ENCODE measurements at places on chromosomes 5 and 9. TPM values are rescaled to one million over a fixed set of nuclear protein-coding genes. Genes with fewer than 3 reads are reported as not detected.

DNA sequence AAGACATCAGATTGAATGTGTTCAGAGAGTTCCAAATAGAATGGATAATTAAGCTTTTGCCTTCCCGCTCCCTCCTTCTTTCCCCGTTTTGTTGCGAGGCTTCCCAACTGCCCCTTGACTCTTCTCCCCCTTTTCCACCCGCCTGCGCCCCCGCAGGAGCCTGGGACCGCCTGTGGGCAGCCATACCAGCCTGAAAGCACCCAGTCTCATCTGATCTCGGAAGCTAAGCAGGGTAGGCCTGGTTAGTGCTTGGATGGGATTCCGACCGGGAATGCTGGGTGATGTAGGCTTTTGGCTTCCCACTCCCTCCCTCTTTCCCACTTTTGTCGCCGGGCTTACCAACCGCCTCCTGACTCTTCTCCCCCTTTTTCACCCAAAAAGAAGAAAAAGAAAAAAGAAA is 6.8 kb upstream of the HSD17B4 start:
- no peak for ATAC-seq

The NUTM2F gene
- not detected for total RNA-seq

The ARL10 gene
- total RNA-seq = 17.3 TPM

The IL17B gene
- not detected for total RNA-seq

The SLC36A3 gene
- total RNA-seq = not detected

GRCh38 chr9:682633-683508 is 158.6 kb upstream of the DMRT1 start:
- ATAC-seq = no peak

The PRRC2B gene
- total RNA-seq = 136 TPM

- ATAC-seq = no peak
These were observed 224.9 kb downstream of the CACNA1B start for GRCh38 chr9:138102246-138103051.

DNA sequence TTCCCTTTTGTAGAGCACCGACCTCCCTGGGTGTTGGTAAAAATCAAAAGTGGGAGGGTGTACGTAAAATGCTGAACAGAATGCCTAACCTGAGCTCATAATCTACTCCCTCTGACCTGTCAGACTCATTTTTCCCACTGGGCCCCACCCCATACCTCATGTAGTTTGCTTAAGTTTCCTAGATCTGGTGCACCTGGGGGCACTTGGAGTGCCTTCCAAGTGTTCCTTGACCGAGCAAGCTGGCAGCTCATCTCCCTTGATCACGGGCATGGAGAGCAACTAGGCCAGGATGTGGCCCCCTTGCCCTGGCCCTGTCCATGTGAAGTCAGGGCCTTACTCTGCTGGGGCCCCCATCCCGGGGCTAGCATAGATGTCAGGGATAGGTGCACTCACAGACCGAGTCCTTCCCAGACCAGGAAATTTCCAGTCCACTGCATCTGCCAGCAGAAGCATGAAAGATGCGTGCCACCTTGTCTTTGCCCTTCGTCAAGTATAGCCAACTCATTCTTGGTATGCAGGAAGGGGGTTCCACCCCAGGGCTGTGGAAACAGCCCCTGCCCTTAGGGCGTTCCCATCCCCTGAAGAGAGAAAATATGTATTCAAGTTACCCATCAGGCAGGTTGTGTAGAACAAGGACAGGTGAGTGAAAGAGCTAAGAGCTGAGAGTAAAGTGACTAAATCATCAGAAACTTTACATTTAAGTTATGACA is 41.9 kb downstream of the SLC22A5 start:
- peak; percentile 38 for ATAC-seq

DNA sequence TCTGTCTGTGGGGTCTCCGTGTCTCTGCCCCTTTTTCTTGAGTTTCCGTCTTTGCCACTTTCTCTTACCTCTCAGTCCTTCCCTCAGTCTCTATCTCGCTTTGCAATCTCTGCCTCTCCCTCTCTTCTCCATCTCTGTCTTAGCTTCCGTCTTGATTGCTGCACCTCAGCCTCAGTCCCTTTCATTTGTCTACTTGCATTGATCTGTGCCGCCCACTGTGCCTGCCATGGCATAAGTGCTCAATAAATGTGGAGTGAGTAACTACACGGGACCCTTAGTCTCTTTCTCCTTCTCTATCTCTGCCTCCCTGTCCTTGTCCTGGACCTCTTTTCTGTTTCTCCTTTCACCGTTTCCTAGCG is 6.6 kb downstream of the PCDHGC5 start:
- no peak for ATAC-seq

The FOXD4L5 gene
- total RNA-seq = 0.13 TPM
